K562 (cell line): ENCODE measurements at places on chromosomes 5 and 9. TPM values are rescaled to one million over a fixed set of nuclear protein-coding genes. Genes with fewer than 3 reads are reported as not detected.
A peak's percentile ranks its signal among the peaks of the same experiment; 100 is the strongest.

MARCHF3 gene
- 7.8 and 10.4 TPM in 2 replicates for polyA plus RNA-seq

SLC36A2 gene
- not detected in 2 replicates for polyA plus RNA-seq

DNA sequence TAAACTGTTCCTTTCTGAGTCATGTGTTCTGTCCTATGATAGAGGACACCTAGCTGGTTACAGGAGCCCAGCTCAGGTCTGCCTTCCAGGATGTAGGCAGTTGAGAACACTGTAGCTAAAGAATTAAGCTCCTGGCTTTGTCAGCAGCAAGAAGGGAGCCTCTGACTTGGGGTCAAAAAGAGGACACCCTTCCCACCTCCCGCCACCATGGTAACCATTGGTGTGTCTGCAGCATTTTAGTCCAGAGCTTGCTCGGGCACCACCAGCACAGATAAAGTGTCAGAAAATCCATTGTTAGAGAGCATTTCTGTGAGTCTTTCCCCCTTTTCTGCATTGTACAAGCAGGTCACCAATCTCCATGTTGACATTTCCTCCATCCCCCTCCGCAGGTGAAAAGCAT, 181.7 kb downstream of the DOCK8 start:
- no peak for DNase-seq

DNA sequence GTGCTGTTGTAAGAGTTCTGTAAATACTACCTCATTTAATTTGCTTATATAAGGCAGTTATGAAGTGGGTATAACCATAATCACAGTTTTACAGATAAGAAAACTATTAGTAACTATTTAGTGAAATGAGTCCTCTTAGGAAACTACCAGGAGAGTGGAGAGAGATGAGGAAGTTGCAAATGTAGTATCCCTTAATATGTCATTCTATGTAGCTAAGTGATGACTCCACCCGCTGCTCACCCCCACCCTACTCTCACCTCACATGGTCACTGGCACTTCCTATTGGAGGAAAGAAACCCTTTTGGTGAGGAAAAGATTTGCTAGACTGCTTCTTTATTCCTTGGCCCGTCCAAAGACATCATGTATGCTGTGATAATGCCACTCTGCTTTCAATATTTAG, 241.8 kb upstream of the SLC24A2 start:
- no peak for DNase-seq

GRCh38 chr9:29514862-29515261, 1941.6 kb upstream of the C9orf72 start:
- DNase-seq = no peak

DNA sequence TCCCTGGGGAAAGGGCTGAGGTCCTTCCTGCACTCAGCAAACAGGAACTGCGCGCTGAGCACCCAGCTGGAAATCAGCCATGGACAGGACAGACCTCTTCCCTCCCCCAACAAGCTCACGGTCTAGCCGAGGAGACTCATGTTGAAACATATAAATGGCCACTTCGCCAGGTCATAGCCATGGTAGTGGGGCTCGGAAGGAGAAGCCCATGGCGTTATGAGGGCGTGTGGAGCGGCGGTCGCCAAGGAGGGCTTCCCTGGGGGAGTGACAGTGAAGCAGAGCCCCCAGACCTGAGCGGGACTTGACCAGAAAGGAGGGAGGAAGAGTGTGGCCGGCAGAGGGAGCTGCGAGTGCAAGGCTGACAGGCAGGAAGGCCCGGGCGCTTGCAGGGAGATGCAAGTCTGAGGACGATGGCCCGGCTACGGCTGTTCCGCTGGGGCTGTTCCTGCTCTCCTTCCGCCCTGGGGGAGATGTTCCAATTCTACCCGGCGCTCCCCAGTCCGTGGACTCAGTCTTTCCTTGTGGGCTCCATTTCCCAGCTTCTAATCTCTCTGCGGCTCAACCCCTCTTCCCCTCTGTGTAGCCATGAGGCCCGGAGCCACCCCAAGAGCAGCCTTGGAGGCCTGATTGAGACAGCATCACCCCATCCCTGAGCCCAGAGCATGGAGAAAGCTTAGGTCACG, 43.9 kb upstream of the PRRC2B start:
- DNase-seq = peak; percentile 82
